Activated CD8-positive, alpha-beta memory T cell treated with anti-CD3 and anti-CD28 coated beads for 4 hours (primary cell): ENCODE measurements at places on chromosomes 7 and 10.

DNA sequence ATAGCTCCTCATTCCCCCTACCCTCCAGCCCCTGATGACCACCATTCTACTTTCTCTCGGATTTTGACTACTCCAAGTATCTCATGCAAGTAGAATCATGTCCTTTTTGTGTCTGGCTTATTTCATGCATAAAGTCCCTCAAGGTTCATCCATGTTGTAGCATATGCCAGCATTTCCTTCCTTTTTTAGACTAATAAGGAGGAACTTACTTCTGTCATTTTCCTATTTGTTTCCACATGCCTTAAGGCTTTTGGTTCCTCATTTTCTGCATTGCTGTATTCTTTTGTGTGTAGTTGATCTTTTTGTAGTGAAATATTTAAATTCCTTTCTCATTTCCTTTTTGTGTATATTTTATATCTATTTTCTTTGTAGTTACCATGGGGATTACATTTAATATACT lies 376.9 kb downstream of the CALN1 start:
- DNase-seq = no peak

- no peak for DNase-seq
Observed at GRCh38 chr7:31440511-31440910, 73.4 kb upstream of the ITPRID1 start.

- DNase-seq = no peak
Observed at GRCh38 chr10:10791869-10792268, 225.8 kb upstream of the CELF2 start.

DNA sequence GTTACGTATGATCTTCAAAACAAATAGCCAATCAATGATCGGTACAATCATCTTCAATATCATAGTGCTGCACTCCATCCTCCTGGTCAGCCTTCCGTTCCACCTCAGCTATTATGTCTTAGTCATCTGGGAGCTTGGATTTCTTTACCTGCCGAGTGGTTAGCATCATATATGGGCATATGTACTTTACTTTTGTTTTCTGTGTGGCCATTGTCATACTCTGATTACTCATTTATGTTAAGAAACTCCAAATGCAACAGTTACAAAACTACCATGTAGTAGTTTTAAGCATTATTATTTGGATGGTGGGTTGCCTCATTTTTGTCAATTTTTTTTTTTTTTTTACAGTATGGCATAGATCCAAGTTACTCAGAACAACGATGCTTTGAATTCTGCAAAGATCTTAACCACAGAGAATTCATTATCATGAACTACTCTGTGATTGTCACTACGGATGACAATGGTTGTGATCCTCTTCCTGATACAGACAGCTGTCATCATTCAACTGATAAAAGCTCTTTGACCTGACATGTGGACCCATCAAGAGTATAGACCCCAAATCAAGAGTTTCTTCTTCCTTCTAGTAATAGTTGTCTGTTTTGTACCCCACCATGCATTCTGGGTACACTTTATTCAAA lies 52.1 kb upstream of the NME8 start:
- DNase-seq = no peak

DNA sequence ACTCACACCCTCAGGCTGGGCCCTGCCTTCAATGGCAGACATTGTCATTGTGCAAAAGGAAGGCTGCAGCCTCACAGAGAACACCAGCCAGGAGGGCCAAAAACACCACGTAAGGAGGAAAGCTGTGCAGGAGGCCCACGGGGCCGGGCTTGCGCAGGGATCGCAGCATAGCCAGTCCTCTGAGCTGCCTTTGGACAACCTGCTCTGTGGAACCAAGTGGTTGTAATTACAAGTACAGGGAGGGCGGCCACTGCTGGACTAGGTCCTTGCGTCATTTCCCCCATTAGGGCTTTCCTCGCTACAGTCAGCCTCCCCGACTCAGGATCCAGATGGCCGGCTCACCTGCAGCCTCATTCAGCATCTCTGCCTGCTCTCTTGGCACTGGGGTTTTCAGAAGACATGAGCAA lies 66.9 kb downstream of the FAM53B start:
- no peak for DNase-seq

GRCh38 chr7:105470846-105471245 lies 51.2 kb downstream of the PUS7 start:
- DNase-seq = no peak

DNA sequence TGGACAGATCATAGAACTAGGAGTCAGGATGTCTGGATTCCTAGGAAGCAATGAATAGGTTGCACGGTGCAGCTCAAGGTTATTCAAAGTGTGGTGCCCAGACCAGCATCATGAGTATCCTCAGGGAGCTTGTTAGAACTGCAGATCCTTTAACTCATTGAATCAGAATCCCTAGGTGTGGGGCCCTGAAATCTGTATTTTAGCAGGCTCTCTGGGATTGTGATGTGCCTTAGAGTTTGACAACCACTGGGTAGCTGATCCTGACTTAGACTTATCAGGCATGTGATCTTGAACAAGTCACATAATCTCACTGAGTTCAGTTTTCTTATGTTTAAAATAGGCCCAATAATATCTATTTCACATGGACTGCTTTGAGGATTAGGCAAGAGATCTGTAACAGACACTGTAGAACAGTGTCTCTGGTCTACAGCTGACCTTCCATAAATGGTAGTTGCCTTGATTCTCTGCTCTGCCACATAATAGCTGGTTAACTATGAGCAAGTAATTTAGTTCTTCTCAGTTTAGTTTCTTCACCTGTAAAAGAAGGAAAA lies 46.4 kb upstream of the ATRNL1 start:
- no peak for DNase-seq

GRCh38 chr7:120272261-120272660 lies 714 bp upstream of the KCND2 start:
- DNase-seq = no peak

DNA sequence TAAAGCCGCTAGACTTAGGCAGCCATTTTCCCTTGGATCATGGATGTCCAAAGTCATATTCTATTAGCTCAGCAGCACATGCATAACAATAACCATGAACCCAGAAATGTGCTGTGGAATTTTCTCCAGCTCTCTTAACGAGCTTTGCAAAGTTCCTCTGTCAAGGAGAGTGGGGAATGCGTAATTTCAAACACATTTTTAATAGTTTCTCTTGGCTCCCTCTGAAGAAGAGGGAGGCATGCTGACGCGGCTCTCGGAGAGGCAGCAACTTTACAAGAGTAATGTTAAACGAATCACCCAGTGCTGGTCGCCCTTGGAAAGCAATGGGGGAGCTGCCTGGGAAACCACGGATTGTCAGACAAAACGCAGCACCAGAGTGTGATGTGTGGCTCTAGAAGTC lies 114.8 kb downstream of the RAB18 start:
- no peak for DNase-seq

- no peak for DNase-seq
Observed at GRCh38 chr10:48536156-48536500, 68.7 kb downstream of the ARHGAP22 start.

GRCh38 chr7:45155941-45156340 lies 1.6 kb upstream of the RAMP3 start:
- DNase-seq = no peak
